ENCODE measurements at places on chromosomes 1 and 21.

DNA sequence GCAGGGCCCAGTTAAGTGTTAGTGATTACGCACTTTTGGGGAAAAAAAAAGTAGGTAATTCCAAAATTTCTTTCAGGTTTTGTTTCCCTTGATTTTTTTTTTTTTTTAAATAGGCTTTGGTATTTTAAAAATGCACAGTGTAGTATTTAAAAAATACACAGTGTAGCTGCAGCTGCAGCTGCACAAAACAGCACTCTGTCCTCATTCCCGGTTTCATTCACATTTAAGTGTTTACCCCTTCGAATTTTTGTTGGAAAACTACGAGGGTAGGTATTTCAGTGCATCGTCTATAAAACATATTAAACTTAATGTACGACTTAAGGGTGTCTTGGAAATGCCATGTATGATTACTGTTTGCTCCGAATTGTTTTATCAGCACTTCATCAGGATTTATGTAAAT lies 3.4 kb downstream of the NEK7 start:
- H3K27ac ChIP-seq: no peak overlapping the region
- no peaks in the 10 kb centered on the region for H3K36me3 ChIP-seq
- no peak overlapping the region for H3K4me3 ChIP-seq
- no peaks in the 10 kb centered on the region for H3K27me3 ChIP-seq

- DNase-seq: no peak
- H3K4me1 ChIP-seq: no peaks in the 10 kb centered on the region
- no peak overlapping the region for H3K27ac ChIP-seq
- peaks cover 16% of the 10 kb centered on the region for H3K36me3 ChIP-seq
- no peaks in the 10 kb centered on the region for H3K27me3 ChIP-seq
Measured at GRCh38 chr1:169788402-169788801, 6.3 kb downstream of the METTL18 start.

- H3K27me3 ChIP-seq: no peaks in the 10 kb centered on the region
- H3K4me3 ChIP-seq: no peak overlapping the region
- no peak overlapping the region for H3K27ac ChIP-seq
- no peaks in the 10 kb centered on the region for H3K36me3 ChIP-seq
- H3K4me1 ChIP-seq: no peaks in the 10 kb centered on the region
Measured at GRCh38 chr1:61887931-61888564, 145.8 kb downstream of the PATJ start.

DNA sequence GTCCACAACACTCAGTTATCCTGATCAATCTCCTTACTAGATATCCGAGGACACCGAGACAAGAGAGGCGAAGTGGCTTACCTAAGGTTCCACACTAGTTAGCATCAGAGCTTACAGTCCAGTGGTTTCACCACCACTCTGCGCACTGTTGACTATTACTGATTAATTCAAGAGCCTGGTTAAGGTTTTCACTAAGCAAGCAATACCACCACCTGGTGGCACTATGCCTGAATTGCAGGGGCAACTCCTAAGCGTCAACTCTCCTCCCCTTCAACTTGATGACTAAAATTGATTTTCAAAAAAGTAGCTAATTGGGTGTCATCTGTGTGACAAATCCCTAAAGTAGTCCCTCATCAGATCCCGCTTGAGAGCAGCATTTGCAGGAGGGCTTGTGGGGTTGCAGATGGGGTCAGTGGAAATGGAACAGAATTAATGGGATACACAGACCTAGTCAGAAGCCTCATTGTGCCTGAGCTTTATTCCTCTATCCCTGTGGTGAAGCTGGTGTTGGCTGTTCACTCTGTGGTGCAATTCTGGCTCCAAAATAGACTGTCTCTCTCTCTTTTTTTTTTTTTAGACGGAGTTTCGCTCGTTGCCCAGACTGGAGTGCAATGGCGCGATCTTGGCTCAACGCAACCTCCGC lies 9.1 kb downstream of the TTC22 start:
- H3K36me3 ChIP-seq: no peaks in the 10 kb centered on the region
- H3K4me3 ChIP-seq: no peak overlapping the region
- H3K27me3 ChIP-seq: peaks cover 30% of the 10 kb centered on the region
- no peaks in the 10 kb centered on the region for H3K4me1 ChIP-seq

DNA sequence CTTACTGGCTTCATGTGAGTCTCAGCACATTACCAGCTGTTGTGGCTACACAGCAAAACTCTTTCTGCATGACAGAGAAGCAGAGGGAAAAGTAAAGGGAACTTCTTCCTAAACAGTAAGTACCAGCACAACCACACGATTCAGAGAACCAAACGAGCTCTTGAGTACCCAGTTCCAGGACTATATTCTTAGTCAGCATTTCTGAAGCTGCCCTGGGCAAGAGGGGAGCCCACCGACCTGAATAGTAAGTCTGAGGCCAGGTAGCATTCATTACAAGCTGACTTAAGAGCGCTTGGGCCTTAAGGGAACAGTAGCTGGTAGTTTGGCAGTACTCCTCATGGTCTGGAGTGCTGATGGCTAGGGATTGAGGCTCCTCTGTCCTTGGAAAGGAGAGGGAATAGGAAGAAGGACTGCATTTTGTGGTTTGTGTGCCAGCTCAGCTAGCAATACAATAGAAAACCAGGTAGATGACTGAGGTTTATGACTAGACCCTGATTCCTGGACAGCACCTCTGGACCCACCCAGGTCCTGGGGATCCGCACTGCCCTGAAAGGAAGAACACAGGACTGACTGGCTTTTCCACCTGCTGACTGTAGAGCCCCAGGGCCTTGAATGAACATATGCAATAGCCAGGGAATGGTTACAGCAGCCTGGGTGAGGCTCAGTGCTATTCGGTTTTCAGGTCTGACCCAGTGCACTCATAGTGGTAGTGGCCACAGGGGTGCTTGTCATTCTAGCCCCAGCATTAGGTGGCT lies 396.8 kb upstream of the PRMT6 start:
- no peaks in the 10 kb centered on the region for H3K27me3 ChIP-seq
- no peaks in the 10 kb centered on the region for H3K4me1 ChIP-seq
- DNase-seq: no peak
- H3K36me3 ChIP-seq: no peaks in the 10 kb centered on the region

DNA sequence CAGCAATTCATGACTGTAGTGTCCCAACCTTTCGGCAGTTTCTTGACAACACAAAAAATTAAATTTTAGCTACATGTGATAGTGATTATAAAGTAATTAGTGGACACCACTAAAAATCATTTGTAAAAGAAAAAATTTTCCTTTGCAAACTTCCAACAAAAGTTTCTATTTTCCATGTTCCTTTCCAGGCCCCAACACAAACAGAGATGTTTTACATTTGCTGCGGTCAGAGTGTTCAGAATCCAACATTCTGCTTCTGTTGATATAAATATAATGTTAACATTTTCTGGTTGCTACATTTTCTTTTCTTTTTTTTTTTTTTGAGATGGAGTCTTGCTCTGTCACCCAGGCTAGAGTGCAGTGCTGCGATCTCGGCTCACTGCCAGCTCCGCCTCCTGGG lies 54.9 kb upstream of the WLS start:
- H3K4me1 ChIP-seq: peaks cover 8% of the 10 kb centered on the region
- peaks cover 4% of the 10 kb centered on the region for H3K27me3 ChIP-seq
- no peak for DNase-seq
- no peaks in the 10 kb centered on the region for H3K36me3 ChIP-seq
- H3K27ac ChIP-seq: no peak overlapping the region

DNA sequence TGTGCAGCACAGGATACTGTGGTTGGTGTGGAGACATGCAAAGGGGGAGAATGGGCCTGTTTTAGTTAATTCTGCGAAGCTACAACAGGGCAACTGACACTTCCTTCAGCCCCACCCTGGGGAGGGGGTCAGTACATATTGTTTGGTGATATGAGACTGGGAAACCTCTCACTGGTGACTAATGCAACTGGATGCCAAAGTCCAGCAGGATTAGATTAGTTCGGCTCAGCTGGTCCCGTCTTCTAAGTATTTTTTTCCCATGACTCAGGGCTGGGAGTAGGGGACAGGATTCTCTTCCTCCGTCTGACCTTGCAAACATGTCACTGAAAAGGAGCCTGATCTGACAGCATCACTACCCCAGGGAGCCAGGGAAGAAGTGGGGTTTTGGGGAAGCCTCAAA lies 43.0 kb downstream of the PLXNA2 start:
- DNase-seq: no peak
- H3K27ac ChIP-seq: no peak overlapping the region
- H3K4me1 ChIP-seq: peaks cover 29% of the 10 kb centered on the region
- no peaks in the 10 kb centered on the region for H3K27me3 ChIP-seq
- no peaks in the 10 kb centered on the region for H3K36me3 ChIP-seq

- no peak for DNase-seq
- H3K4me3 ChIP-seq: no peak overlapping the region
- no peaks in the 10 kb centered on the region for H3K36me3 ChIP-seq
- no peak overlapping the region for H3K27ac ChIP-seq
Measured at GRCh38 chr21:38048167-38048566, 131.9 kb upstream of the KCNJ6 start.
